ENCODE measurements at places on chromosomes 1 and 21.
A peak's percentile ranks its signal among the peaks of the same experiment; 100 is the strongest.

GRCh38 chr1:2789164-2789985 lies 12.1 kb downstream of the TTC34 start:
- DNase-seq = no peak

- no peak for DNase-seq
Observed at GRCh38 chr1:200771625-200772555, 33.2 kb downstream of the CAMSAP2 start.

- no peak for DNase-seq
Observed at GRCh38 chr1:186557147-186557777, 96.3 kb upstream of the PDC start.

- peak; percentile 91 for DNase-seq
Observed at GRCh38 chr1:204544321-204544720, 28.1 kb downstream of the MDM4 start.

- no peak for DNase-seq
Observed at GRCh38 chr1:183609313-183609712, 19.1 kb upstream of the NCF2 start.

GRCh38 chr1:168742994-168743650 lies 14.1 kb upstream of the DPT start:
- no peak for DNase-seq

GRCh38 chr1:110328274-110328673 lies 10.9 kb upstream of the RBM15 start:
- no peak for DNase-seq

GRCh38 chr1:2925918-2926317 lies 95.3 kb upstream of the ACTRT2 start:
- no peak for DNase-seq

DNA sequence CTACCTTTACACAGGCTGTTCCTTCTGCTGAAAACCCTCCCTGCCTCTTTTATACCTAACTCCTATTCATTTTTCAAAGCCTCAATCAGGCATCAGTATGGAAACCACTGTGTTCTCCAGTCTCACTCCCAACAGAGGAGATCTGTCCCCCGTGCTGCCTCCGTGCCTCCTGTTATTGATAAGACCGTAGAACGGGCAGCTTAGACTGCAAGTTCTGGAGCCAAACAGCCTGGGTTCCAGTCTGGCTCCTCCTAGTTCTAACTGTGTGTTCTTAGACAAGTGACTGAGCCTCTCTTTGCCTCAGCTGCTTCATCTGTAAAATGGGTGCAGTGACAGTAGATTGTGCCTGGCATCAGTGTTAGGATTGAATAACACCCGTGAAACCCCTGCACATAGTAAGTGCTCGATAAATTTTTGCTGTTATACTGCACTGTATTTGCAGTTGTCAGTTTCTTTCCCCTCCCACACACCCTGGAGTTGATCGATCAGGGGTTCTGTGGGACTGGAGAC lies 17.0 kb upstream of the IFFO2 start:
- no peak for DNase-seq

GRCh38 chr1:4079815-4080214 lies 179.7 kb upstream of the C1orf174 start:
- DNase-seq = no peak

DNA sequence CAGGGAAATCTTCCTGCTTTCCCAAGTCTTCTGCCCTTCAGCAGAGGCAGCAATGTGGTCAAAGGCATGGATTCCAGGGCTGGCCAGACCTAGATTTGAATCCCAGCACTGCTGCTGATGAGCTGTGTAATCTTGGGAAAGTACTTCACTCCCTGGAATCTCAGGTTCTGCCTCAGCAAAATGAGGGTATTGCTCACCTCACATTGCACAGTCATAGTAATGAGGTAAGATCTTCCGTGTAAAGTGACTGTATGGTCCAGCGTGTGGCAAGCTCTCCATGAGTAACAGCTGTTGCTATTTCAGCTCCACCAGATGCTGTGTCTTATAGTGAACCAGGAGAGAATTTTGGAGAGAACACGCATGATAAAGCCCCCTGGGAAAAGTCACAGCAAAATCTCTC lies 56.1 kb upstream of the F3 start:
- DNase-seq = no peak

GRCh38 chr1:108327534-108328466 lies 83.9 kb upstream of the NBPF4 start:
- DNase-seq = no peak

DNA sequence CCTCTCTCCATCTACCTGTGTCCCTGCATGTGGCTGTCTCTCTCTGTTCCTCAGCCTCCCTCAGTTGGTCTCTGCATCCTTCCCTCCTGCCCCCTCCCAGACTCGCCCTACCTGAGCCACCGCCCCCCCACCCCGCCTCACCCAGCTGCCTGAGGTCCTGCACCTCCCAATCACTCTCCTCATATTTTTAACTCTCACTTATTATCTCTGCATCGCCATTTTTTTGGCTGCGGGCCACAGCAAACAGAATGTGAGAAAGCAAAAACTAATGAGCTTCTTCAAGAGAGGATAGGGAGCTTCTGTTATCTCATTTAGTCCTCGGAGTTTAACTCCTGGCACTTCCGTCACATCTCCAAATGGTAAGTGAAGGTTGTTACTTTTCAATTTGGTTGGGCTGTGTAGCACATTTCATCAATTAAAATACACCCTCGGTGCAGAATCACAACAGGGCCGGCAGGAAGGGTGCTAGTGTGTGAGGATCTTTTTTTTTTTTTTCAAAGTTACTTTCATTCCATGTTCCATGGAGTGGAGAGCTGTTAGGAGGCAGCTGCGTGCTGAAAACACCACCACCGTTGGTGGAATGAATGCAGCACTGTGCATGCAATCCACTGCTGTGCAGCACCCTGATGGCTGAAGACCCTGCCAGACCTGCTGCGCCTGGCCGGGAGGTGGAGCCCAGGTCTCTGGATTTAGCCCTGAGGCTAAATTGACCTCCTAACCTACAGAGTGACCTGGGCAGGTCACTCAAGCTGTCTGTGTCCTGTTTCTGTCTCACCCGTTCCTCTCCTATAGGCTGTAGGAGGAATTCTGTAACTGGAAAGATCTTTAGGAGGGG lies 157.2 kb upstream of the NFIA start:
- DNase-seq = no peak

GRCh38 chr1:47696737-47697441 lies 259.0 kb downstream of the FOXD2 start:
- DNase-seq = no peak

- no peak for DNase-seq
Observed at GRCh38 chr1:110559157-110559556, 40.2 kb upstream of the KCNA10 start.

DNA sequence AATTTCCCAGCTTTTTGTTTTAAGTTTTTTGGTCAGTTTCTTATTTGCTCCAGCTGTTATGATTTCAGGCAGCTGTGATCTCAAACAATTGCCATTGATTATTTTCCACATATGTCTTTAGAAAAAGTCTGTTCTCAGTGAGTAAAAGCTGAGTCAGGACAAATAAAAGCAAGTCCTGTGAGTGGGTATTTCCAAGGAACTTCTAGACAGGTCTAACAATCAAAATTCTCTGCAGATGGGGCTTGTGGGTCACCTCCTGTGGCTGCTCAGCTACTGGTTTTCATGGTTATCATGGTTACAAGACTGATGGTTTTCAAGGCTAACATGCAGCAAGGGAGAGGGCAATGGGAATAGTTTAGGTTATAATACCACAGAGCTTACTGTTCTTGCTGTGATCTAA lies 585.7 kb downstream of the LMO4 start:
- no peak for DNase-seq

DNA sequence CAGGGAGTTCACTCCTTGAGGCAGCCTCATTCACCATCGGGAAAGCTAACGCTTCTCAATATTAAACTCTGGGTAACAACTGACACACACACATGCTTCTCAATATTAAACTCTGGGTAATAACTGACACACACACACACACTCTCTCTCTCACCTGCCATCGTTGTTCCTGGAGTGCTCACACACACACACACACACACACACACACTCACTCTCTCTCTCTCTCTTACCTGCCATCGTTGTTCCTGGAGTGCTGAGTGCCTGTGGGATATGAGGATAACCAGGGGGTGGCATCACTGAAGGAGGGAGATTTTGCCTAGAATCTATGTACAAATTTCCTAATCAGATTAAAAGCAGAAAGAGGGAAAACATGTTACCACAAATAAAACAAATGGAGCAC lies 17.1 kb upstream of the GUCA2A start:
- DNase-seq = no peak

- no peak for DNase-seq
Observed at GRCh38 chr1:62826901-62827300, 43.0 kb downstream of the ATG4C start.

GRCh38 chr21:35635261-35635660 lies 425.1 kb downstream of the SETD4 start:
- DNase-seq = no peak

DNA sequence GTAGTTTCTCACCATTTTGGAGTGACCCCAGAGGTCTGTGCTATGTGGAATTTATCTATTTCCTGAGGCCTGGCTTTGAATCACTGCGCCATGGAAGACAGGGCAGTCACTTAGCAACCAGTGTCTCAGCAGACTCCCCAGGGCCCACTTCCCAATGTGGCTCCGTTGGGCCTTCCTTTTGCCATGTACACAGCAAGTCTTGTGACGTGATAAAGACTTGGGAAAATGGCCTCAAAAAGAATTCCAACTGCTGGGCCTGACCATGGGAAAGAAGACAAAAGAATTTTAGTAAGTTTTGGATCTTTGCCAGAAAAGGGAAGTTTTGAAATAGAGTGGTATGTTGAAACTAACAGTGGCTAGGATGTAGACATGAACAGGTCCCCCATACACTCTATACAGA lies 36.2 kb downstream of the TLR5 start:
- DNase-seq = no peak

- no peak for DNase-seq
Observed at GRCh38 chr1:239819096-239819495, 272.6 kb upstream of the FMN2 start.

- no peak for DNase-seq
Observed at GRCh38 chr1:201023920-201024624, 558 bp upstream of the KIF21B start.

DNA sequence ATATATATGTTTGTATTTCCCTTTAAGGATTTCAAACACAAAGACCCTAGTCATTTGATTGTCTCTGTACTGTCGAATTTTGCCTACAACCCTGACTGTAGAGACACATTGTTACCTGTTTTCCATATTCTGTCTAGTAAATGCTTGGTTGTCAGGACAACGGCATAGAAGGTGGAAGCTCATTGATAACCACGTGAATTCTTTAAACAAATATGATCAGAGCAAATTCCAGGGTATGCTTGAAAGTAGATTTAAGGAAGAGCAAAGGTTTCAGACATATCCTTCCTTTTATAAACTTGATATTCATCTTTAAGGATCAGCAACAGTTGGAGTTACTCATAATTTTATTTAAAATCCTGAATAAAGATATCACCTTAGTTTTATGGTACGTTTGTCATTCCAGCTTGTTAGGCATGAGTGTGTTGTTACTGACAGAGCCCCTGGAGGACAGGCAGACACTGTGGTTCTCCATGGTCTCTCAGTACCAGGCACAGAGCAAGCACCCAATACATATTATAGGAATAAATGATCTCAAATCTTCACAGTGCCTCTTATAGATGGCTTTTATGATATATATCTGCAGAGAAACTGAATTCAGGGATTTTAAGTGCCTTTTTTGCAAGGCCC lies 203.2 kb downstream of the FGGY start:
- DNase-seq = no peak

- no peak for DNase-seq
Observed at GRCh38 chr1:156887317-156887716, 6.2 kb upstream of the PEAR1 start.

- no peak for DNase-seq
Observed at GRCh38 chr1:16464917-16465625, 24.5 kb downstream of the NECAP2 start.

DNA sequence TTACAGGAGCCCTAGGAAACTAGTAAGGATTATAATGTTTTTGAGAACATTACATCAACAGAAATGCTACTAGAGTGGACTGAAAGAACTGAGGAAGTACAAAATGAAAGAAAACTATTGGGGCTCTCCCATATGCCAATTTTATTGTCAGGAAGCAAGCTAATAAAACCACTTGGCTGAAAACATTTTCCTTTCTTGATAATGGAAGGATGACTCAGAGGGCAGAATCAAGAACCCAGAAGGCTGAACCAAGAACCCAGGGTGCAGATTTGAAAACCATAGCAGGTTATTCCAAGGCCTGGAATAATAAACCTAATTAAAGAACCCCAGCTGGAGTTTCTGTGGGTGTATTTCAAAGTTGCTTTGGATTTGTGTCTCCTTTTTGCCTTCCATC lies 70.7 kb downstream of the RPE65 start:
- DNase-seq = no peak

All from T-helper 2 cell (primary cell).